Stimulated activated CD8-positive, alpha-beta memory T cell treated with anti-CD3 and anti-CD28 coated beads, Interleukin-4, amount 100 ng/mL, for 1 hour (primary cell): ENCODE measurements at places on chromosomes 3 and 15.
A peak's percentile ranks its signal among the peaks of the same experiment; 100 is the strongest.

DNA sequence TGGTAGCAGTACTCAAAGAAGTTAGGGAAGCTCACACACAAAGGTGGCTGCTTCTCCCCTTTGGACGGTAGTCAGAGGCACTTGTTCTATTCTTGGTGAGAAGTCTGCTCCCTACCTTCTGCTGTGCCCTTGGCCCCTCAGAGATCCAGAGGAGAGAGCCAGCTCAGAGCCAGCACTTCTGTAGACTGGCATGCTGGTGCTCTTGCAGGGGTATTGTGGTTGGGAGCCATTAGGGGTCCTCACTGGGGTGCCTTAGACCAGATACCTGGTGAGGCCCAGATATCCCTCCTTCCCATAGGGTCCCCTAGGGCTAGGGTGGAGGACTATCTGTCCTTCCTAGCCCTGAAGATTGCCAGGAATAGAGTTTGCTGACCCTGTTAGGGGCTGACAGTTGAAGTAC lies 140.6 kb downstream of the EEFSEC start:
- DNase-seq = no peak

DNA sequence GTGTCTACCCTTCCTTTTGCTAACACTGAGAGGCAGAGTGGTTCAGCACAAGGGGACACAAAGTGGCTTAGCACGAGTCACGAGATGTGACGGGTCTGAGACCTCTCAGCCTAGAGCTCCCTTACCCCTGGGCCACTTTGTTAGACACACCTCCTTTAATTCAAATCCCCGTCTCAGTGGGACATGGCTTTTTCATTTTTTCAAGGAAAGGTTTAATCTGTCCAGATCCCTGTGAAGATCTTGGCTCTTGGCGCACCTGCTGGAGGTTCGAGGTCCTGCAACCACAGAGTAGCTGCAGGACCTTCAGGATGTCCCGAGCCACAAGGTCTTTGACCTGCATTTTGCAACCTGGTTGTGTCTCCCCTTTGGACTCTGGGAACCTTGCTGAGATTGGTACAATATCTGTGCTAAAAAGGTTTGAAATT lies 52.0 kb downstream of the LPP start:
- no peak for DNase-seq

- no peak for DNase-seq
These were observed 65.9 kb downstream of the BTD start for GRCh38 chr3:15667484-15667883.

DNA sequence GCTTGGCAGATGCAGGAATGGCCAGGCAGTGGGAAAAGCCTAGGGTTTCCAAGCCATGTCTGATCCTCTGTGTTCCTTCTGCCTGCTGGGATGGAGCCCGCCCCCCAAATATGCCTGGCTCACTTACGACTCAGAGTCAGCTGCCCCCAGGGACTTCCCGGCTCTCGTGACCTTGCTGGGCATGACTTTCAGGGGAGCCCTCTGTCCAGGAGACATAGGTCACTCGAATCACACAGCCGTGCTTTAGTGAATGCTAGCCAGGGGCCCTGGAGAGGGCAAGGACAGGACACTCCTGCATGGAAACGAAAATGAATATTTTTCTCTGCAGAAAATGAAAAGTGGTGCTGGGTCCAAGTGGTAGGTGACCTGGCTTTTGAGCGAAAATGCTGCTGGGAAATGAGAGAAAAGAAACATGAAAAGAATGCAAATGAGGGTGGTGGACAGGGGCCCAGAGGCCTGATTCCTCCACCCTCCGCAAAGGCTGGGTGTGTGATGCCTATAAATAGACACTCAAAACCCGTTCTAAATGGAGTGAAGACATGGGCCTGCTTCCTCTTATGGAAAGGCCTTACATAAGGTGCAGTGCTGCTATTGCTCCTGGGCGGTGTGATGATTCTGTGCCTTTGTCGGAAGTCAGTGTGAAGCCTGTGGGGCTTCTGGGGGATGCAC lies 107.4 kb downstream of the APBA2 start:
- no peak for DNase-seq

- no peak for DNase-seq
These were observed 111.3 kb downstream of the GBE1 start for GRCh38 chr3:81650187-81650586.

- no peak for DNase-seq
These were observed 137.3 kb upstream of the SMAD3 start for GRCh38 chr15:66928101-66928500.

- no peak for DNase-seq
These were observed 264.4 kb downstream of the ZPLD1 start for GRCh38 chr3:102699104-102699818.

GRCh38 chr3:189496375-189497138 lies 134.6 kb upstream of the TP63 start:
- DNase-seq = no peak

DNA sequence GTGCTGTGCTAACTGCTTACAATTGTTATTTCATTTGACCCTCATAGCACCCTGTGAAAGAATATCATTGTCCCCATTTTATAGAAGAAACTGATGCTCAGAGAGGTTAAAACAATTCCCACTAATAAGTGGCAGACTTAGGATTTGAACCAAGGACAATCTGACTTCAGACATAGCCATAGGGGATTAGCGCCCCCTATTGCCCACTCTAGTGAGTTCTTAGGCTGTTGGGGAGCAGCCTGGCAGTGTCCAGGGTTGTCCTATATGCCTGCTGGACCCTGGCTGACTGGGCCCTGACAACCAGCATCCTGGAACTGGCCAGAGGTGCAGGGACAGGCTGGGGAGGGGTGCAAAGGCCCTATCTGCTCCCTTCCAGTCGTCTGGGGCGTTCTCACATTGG lies 15.4 kb downstream of the DPH3 start:
- DNase-seq = no peak

- no peak for DNase-seq
These were observed 20.6 kb downstream of the ACKR2 start for GRCh38 chr3:42829628-42830436.

DNA sequence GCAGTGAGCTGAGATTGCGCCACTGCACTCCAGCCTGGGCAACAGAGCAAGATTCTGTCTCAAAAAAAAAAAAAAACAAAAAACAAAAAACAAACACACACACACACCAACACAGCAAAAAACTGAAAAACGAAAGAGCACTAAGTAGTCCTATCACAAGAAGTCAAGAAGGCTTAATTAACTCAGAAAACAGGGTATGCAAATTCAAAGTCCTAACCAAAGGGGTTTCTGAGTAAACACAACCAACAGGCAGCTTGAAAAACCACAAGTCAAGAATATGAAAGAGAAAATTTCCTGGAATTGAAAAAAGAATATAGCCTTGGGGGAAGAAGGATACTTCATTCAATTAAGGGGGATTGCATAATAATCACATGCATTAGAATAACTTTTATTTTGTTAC lies 37.7 kb upstream of the PARP14 start:
- DNase-seq = no peak

DNA sequence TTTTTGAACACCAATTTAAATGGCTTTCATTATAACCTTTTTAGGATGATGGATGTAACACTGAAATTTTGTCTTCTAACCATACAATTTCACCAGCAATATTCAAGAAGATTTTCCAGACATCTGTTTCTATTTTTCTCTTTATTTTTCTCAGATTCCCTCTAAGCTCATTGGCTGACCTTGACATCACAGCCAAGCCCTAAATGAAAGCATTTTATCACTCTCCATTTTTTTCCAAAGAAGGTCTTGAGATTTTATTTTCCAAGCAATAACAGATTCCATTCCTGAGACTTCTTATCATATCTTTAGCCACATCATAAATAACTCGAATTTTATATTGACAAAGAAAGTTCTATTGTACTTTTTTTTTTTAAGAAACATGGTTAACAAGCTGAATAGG lies 392.6 kb upstream of the THBS1 start:
- DNase-seq = no peak

DNA sequence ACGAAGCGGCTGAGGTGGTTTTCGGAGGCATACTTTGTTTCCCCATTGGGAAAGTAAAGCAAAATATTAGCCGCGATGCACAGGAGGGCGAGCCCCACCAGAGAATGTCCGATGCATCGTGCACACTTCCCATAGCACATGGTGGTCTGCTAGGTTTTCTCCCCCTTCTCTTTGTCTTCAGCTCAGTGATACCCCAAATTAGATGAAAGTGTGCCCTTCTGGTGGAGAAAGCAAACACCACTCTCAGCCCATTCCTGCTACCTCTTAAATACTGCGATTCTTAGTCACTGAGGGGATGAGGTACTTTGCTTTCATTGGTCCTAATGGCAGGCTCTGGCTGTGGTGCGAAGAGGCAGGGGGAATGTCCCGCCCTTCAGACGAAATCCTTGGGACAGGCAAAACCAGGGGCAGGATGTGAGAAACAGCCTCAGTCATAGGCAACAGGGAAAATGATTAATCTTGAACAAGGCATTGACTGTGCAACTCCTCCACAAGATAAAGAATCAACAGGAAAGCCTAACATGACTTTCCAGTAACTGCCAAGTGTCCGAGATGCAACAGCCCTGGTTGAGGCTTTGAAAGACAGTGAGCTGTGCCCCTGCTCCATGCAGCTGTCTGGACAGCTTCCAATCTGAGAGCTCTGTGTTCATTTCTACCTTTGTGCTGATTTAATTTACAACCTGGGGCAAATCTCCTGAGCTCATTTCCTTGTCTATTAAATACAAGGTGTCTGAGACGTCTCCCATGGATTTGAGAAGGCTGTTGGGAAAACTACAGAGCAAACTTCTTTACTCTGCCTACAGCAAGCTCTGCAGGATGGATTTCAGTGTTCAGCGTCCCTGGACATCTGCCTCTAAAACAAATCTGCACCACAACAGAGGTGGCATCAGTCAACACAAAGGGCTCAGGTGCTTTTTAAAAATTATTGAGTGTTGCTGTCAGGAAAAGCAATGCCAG lies at the start of gene TM4SF1:
Gene TM4SF1, minus strand, starts transcription at position 242 of the 957 bp plus-strand sequence. Its CDS starts 102 bp downstream, at position 140.
- no peak for DNase-seq

DNA sequence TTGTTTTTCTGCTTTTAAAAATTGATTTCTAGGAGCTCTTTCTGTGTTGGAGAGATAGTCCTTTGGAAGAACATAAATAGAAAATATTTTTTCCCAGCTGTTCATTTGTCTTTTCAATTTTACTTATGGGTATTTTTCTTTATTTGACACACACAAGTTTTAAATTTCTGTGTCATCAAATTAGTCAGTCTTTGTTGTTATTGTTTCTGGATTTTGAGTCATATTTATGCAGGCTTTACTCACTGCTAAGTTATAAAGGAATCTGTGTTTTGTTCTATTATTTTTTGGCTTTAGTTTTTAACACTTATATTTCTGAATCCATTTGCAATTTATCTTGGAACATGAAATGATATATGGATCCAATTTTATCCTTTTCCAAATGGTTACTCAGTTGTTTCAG lies 5.9 kb upstream of the GHSR start:
- no peak for DNase-seq

GRCh38 chr3:32128936-32129335 lies 22.5 kb downstream of the GPD1L start:
- DNase-seq = no peak

DNA sequence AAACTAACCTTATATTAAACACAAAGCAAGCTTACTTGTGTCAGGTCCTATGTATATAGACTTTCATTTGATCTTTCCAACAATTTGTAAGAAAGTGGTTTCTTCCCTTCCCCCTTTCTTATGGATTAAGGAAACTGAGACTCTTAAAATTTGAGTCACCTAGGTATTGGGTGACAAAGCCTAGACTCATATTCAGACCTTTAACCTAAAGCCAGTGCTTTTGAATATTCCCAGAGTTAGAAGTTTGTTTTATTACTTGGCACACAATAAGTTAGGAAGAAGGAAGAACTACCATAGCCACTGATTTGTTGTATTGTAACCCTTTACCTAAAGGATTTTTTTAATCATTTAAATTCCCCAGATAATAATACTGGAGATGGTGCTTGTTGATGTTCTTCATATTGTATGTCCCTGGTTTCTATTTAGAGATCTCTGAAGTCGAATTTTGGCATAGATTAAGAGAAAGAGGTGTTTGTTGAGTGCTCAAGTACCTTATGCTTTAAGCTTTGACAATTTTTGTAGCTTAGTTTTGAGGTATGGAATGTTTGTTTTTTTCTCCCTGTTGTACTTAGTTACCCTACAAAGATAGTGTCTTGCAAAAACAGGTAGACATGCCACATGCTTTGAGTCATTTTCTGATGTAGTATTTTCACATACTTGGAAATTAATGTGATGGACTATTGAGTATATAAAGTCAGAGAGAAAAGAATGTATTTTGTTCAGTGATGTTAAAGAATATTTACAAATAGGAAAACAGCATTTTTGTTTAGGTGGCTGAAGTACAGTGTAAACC lies 11.2 kb downstream of the TSC22D2 start:
- no peak for DNase-seq

DNA sequence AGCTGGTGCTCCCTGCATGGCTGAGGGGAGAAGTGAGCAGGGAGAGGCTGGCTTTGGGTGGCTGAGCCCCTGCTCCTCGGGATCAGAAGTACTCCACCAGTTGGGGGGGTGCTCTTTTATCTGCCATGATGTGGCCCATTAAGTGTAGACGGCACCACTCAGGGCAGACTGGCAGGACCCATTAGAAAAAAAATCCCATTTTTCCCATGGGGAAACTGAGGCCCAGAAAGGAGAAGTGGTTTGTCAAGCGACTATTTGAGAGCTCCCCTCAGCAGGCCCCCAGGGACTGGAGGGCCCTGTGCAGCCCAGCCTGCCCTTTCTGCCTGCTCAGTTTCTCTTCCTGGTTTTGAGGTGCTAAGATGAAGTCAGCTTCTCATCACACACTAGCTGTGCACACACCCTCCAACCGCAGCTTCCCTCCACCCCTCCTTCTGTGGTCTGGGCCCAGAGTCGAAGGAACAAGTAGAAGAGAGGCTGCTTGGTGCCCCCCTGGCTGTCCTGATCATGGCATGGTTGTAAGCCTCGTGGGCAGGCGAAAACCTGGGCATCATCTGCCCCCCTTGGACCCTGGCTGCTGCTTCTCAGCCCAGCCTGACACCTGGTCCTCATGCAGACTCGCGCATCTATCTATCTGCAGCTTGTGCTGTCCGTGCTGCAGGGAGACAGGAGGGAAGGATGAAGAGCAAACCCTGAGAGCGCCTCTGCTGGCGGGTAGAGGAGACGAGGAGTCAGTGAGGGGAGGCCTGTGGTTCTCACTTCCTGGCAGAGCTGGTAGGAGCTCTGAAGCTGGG lies 5.6 kb downstream of the CSK start:
- DNase-seq = peak; percentile 80

GRCh38 chr3:71803248-71803647 lies 18.3 kb upstream of the PROK2 start:
- DNase-seq = no peak

- no peak for DNase-seq
These were observed 9.3 kb downstream of the IRAK2 start for GRCh38 chr3:10173926-10174435.

- no peak for DNase-seq
These were observed 310.6 kb upstream of the PROK2 start for GRCh38 chr3:72095521-72095920.

GRCh38 chr3:66393333-66394005 lies 107.4 kb downstream of the LRIG1 start:
- DNase-seq = no peak

GRCh38 chr3:110343945-110344344 lies 727.7 kb upstream of the NECTIN3 start:
- no peak for DNase-seq
